Activated CD4-positive, alpha-beta T cell treated with anti-CD3 and anti-CD28 coated beads, Interleukin-2, amount 50 U/mL, for 24 hours (primary cell): ENCODE measurements at places on chromosomes 3 and 15.

DNA sequence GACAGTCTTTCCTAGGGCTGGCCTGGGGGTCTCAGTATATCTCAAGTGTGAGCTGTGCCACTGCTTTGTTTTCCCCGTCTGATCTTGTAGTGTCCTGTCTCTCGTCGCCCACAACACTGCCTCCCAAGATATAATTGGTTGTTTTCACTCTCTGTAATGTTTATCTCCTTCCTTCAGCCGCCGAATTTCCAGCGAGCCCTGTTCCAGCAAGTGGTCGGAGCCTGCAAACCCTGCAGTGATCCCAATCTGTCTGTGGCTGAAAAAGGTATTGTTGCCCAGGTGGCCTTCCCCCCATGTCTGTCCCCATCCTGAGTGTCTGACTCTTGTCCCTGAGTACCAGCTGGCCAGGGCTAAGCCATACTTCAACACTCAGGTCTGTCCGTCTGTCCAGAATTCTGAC, 9.5 kb upstream of the MANF start:
- no peak for DNase-seq

- DNase-seq = no peak
Observed at GRCh38 chr15:36161771-36162212, 417.6 kb upstream of the CDIN1 start.

DNA sequence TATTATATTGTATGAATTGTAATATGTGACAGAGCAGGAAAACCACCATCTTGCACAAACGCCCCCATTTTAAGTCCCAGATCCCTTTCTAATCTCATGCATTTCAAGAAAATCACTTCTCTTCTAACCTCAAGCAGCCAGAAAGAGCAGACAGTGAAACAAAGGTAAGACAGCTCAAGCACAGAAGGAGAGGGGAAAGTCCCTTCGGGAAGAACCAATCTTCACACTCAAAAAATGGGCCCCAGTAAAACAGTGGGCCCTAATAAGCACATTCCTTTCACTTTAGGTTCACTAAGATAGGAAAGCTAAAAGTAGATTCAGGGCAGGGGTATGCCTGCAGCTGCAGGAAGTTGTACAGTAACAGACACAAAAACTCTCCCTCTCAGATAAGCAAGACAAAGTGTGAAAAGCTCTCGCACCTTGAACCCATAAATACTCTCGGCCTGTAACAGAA, 1268.7 kb downstream of the SI start:
- DNase-seq = no peak

GRCh38 chr3:101544161-101544850, 17.4 kb upstream of the TRMT10C start:
- no peak for DNase-seq

DNA sequence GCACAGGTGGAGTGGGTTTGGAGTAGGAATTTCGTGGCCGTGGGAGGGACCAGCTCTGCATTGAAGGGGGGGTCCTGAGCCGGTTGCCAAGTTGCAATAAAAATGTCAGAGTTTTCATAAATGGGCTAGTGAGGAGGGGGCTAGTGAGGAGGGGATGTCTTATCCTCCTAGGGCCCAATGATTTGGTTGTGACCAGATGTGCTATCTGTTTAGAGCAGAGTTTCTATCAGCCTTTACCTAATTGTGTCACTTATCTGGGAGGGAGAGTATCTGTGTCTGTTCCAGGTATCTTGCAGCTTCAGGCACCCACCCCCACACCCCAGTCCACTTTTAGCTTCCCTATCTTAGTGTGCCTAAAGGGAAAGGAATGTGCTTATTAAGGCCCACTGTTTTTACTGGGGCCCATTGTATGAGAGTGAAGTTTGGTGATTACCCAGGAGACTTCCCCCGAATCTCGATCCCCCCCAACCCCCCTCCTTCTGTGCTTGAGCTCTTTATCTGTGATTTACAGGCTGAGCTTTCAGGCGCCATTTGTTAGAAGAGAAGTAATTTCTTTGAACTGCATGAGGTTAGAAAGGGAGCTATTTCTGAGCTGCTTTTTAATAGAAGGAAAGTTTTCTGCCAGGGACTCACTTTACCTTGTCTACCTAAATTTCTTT, 42.6 kb downstream of the PPCDC start:
- no peak for DNase-seq

DNA sequence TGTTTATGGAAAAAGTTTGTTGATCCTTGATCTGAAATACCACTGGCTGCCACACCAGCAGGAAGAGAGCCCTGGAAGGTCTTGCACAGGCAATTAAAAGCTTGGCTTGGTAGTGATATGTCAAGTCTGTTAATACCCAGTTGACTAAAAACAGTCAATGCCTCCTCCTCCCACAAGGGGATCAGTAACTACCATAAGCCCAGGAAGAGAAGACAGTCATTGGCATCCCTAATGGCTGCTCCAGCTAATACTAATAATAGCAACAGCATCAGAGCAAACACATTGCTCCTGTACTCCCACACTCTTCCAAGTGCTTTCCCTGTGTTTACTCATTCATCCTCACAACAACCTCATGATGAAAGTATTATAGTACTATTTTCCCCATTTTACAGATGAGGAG, 528.6 kb downstream of the TAFA4 start:
- DNase-seq = no peak

- no peak for DNase-seq
Observed at GRCh38 chr3:12458901-12459300, 25.4 kb upstream of the TSEN2 start.
